ENCODE measurements at places on chromosomes 12 and 14.

DNA sequence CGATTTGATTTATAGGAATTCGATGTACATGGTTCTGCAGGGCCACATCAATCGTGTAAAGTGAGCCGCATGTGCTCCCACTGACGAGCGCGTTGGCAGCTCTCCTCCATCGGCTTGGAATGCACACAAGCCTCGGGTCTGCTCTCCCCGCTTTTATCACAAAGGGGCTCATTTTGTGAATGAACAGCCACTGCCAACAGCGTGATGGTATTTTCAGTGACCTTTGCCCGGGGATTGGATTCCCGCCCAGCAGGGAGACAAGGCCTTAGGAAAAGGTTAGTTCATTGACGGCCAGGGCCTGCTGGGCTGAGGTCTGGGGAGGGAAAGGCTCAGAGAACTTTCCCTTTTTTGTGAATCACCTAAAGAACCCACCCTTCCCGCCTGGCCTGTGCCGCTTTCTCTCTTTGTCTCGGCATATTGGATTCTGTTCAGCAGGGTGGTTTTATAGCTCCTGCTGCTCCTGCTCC lies 232.1 kb downstream of the MSRB3 start:
- no peak for DNase-seq

GRCh38 chr12:87329076-87329863 lies 699.9 kb downstream of the C12orf50 start:
- DNase-seq = no peak

GRCh38 chr12:113370923-113371682 lies 12.7 kb downstream of the PLBD2 start:
- DNase-seq = no peak

DNA sequence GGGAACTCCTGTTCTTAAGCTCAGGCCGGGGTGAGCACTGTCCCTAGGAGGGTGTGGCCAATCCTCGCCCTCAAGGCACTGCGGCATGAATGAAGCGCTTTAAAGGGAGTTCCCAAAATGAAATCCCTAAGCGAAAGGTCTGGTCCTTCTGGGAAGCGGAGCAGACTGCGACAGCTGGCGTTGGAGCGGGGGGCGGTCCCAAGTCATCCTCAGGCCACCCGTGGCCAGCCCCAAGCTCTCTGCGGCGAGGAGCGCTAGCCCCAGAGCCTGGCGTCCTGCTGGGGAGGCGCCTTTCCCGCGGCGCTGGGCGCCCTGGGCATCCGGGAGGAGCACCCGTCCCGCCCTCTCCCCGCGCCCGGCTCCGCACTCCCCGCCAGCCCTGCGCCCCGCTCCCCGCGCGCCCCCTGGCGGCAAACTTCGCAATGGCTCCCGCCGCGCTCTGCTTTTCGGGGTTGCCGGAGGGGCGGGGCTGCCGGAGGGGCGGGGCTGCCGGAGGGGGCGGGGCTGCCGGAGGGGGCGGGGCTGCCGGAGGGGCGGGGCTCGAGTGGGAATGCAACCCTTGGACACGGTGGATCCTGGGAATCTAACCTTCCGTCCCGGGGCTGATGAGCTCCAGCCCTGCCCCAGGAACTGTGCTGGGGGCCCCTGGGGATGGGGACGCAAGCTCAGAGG lies 25.4 kb downstream of the ZBTB42 start:
- DNase-seq = peak; percentile 99

- DNase-seq = no peak
Observed at GRCh38 chr12:60529261-60529660, 933.4 kb downstream of the SLC16A7 start.

DNA sequence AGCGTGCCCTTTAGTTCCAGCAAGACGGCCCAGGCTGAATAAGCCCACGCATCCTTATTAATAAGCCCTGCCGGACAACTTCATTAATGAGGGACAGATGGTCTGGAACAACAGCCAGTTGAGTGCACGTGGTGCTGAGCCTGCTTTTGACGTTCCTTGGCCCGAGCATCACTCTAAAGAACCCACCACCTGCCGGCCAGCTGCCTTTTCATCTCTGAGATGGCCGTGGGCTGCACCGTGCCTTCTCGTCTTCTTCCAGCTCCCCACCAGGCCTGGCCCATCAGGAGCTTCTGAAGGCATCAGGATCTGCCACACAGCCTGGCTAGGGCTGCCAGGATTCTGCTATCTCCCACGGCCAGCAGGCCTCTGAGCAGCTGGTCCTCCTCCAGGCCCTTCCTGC lies 80.0 kb downstream of the AACS start:
- DNase-seq = no peak

- DNase-seq = peak; percentile 45
Observed at GRCh38 chr12:62210422-62210821, 49.8 kb upstream of the USP15 start.

- no peak for DNase-seq
Observed at GRCh38 chr14:28375295-28375694, 391.3 kb upstream of the FOXG1 start.

- DNase-seq = no peak
Observed at GRCh38 chr14:23866269-23866668, 87.3 kb upstream of the DHRS4 start.

- no peak for DNase-seq
Observed at GRCh38 chr14:63726499-63726898, 1.4 kb downstream of the SGPP1 start.

GRCh38 chr12:2691006-2691344 lies 103.8 kb upstream of the FKBP4 start:
- peak; percentile 73 for DNase-seq

DNA sequence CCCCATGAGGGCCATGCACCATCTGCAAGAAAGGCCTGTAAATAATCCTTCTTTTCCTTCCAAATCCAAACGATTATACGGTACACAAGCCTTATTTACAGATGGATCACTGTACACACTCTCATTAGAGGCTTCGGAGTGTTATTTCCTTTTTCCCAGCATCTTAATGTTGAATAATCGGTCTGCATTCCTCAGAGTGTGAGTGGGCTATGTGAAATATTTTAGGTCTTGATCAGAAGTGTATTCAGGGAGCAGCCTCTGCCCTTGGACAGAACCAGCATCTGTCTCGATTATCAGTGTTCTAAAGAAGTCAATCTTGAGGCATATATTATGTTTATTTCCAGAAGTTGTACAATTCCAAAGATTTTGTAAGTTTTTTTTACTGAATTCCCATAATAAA lies 340.6 kb downstream of the SEC23A start:
- DNase-seq = no peak

DNA sequence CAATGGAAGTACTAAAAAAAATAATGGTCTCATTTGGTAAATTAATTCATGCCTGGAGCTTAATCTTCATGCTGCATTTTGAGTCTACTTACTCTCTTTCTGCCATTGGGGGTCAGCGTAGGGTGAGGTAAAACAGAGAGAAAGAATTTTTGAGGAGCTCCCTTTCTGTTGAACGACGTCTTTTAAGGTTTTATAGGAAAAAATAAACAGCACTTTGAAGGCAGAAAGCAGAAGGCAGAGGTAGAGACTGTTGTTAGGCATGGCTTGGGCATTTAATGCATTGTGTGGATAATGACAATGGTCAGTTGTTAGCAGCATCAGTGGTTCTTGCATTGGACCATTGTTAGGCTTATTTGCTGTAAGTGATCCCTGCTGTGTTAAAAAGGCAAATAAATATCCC lies 557.2 kb upstream of the STXBP6 start:
- DNase-seq = no peak
